ENCODE measurements at places on chromosomes 12 and 14.

DNA sequence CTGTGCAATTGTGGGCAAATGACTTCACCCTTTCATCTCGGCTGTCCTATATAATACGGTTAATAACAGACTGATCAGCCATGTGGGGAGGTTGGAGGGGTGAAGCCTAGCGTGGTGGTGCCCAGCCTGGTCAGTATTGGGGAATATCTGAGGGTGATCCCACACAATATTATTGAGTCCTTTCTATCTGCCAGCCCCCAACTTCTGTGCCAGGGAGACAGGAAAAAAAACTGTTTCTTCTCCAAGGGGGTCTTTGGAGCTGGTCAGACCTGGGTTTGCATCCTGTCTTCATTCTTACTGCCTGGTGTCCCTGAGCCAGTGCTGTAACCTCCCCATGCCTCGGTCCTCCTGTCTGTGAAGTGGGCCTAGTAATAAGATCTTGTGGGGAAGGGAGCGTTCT, 6.5 kb downstream of the CYP46A1 start:
- no peak for DNase-seq

DNA sequence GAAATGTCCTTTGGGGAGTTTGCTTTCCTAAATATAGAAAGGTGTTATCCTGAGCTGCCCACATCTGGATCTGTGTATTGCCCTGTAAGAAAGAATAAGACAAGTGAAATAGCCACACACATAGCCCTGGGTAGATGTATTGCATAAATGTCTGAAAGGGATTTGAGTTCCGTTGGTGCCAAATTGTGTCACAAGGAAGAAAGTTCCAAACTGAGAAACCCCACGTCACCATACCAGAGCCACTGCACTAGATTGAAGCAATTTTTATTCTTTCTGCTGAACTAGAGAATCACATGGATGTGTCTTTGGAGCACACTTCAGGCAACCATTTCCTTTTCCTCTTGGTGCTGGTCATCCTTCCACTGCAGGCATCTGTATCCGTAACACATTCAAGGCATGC, 5.0 kb downstream of the RNASE9 start:
- no peak for DNase-seq

- DNase-seq: no peak
Observed at GRCh38 chr12:127830065-127830460, 436.9 kb upstream of the TMEM132C start.

DNA sequence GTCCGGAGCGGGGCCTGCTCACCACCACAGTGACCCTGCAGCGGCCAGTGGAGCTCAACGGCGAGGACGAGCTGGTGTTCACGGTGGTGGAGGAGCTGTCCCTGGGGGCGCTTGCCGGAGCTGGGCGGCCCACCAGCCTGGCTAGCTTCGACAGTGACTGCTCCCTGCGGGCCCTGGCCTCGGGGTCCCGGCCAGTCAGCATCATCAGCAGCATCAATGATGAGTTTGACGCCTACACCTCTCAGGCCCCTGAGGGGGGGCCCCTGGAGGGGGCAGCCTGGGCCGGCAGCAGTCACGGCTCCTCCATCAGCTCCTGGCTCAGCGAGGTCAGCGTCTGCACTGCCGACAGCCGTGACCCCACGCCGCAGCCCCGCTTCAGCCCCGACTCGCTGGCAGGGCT, 37.4 kb downstream of the KIF26A start:
- DNase-seq: no peak

DNA sequence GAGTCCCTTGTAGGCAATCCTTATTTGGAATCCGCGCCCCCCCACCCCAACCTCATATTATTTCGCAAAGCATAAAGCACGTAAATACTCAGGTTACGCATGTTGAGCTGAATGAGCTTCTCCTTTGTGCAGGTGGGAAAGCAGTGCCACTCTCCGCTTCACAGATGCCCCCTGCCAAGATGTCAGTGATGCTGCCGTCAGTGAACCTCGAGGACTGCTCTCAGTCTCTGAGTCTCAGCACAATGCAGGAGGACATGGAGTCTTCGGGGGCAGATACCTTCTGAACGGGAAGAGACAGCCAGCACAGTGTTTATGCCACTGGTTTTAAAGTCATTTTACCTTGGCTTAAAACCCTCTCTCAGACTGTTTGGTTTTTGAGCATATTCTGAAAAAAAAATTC, 90.1 kb upstream of the DACT1 start:
- DNase-seq: no peak

DNA sequence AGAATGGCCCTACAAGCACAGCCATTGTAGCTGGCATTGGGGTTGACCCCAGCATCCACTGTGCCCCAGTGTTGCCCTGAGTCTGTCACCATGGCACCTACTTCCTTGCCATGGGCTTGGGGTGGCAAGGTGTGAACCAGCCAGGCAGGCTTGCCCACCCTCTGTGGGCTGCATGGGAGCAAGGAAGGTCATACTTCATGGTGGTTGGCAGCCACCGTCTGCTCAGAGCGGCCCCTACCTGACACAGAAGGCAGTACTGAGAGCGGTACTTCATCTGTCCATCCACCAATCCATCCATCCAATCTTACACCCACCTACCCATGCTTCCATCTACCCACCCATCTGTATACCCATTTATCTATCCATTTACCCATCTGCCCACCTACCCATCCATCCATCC, 160.1 kb downstream of the KIF26A start:
- no peak for DNase-seq

- DNase-seq: no peak
Observed at GRCh38 chr12:41983856-41984255, 160.8 kb downstream of the GXYLT1 start.

Measured in GM18507 (cell line).